ENCODE measurements at places on chromosomes 2 and 18.

- DNase-seq, result no peak
These were observed 209.2 kb downstream of the ZNF407 start for GRCh38 chr18:74806700-74807416.

DNA sequence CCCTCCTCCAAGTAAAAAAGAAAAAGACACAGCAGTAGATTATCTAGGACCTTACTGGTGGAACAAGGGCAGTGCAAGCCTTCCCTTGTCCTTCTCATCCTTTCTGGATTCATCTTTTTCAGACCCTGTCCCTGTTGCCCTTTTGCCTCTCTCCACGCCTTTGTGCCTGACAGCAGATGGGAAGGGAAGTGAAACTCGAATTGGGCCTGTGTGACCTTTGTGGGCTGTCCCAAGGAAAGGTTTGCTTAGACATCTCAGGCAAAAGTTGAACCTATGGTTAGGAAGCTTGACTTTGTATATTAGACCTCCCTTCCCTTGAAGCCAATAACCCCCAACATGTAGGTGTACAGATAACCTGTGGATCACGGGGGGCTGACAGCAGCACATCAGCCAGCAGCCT is 185.3 kb downstream of the PRKCE start:
- no peak for DNase-seq

DNA sequence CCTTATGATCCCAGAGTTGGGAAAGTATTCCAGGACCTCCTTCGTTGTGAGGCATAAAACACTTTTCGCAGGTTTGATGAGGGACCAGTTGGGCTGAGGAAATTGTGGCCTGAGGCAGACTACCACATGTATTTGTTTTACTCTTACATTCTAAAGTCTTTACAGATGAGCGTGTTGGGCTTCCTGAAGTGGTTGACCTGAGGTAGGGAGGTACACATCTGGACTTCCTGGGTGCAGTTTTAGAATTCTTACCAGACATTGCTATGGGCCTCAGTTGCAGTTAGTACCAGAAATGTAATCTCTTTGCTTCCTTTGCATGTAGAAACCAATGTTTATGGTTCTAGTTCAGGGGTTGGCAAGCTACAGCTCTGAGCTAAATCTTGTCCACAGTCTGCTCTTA is 48.7 kb downstream of the COA5 start:
- no peak for DNase-seq

DNA sequence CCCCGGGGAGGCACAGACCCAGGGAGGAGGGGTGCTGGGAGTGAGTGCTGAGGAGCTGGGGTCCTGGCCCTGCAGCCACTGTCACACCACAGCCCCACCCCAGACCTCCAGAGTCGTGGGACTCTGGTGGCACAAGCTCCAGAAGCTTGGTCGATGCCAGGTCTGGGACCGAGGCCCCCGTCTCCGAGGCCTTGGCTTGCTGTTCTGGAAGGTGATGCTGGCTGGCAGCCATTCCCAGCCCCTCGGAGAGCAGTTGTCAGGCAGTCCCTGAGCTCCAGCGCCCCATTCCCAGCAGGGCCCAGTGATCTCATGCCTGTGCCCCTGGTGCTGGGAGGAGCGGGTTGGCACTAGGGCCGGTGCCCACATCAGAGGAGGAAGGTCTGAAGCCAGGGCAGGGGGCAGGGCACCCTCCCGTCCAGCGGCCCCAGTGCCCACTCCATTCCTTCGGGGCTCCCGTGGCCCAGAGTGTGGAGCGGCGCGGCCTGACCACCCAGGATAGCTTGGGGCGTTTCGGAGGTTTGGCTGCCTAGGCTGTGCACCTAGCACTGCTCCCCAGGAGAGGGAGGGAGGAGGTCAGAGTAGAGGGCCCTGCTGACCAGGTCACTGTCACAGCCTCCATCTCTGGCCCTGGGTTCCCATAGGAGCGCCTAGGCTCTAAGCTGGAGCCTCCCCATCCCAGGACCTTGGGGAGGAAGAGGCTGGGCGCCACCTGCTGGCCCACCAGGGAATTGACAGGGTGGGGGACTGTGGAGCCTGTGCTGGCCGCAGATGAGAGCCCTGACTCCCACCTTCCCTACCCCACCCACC is 16.8 kb upstream of the ALPI start:
- peak; percentile 53 for DNase-seq

DNA sequence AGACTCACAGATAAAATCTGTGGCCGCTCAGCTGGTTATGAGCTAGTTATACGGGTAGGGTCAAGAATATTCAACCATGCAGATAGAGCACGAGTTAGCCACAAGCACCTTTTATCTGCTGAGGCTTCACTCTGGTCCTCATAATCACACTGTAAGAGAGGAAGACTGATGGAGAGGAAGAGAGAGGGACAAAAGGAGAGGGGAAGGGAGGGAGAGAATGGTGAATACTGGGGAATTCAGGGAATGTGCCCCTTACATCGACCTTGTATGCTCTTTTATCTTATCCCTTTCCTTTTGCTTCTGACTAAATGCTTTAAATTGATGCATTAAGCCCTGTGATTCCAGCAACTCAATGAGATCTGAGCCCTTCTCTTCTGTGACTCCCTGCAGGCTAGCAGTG is 333.1 kb downstream of the DSEL start:
- no peak for DNase-seq

GRCh38 chr2:101773137-101773536 is 75.6 kb downstream of the MAP4K4 start:
- no peak for DNase-seq

DNA sequence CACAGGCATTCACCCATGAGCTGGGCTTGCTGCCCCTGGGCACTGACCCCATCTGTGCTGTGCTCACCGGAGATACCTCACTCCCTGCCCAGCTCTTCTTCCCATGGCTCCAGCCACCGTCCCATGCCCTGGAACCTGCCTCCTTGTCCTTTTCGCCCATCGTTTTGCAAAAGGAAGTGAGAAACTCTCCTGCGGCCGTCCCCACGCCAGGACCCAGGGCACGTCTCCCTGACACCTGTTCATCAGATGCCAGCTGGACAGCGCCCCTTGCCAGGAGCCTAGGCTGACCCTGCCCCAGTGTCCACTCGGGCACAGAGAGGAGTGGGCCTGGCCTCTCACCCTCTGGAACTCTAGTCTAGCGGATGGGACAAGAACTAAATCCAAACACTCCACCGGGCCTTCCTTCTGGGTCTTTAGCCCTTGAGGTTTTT is 238.6 kb downstream of the SEPTIN10 start:
- DNase-seq, result no peak

DNA sequence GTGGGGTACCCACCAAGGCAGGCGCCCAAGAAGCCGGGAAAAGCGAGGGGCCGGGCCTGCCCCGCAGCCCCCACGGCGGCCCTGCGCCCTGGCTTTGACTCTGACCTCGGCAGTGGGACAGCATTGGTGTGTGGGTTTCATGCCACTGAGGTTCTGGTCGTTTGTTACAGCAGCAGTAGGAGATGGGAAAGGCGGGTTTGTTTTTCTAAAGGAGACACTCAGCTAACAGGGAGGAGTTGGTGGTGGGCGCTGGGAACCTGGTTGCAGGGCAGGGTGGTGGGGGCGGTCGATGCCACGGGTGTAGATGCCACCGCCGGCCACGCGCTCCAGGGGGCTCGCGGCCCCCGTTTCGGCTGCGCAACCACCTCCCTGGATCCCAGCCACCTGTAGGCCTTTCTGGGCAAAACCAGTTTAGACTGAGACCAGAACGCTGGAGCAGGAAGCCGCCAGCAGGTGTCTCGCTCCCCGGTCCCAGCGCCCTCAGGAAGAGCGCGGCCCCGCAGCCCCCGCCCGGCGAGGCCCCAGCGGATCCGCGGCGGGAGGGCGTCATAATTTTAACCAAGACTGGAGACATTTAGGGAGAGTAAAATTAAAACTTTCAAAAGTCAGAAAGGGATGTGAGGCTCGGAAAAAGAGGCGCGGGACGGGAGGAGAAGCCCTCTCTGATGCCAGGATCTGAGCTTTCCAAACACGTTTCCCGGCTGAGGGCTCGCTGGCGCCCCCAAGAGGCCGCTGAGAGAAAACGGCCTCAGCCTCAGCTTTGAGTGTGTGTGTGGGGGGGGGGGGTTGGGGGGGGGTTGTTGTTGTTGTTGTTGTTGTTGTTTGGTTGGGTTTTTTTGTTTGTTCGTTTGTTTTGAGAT is 17.4 kb downstream of the CIDEA start:
- peak; percentile 64 for DNase-seq

DNA sequence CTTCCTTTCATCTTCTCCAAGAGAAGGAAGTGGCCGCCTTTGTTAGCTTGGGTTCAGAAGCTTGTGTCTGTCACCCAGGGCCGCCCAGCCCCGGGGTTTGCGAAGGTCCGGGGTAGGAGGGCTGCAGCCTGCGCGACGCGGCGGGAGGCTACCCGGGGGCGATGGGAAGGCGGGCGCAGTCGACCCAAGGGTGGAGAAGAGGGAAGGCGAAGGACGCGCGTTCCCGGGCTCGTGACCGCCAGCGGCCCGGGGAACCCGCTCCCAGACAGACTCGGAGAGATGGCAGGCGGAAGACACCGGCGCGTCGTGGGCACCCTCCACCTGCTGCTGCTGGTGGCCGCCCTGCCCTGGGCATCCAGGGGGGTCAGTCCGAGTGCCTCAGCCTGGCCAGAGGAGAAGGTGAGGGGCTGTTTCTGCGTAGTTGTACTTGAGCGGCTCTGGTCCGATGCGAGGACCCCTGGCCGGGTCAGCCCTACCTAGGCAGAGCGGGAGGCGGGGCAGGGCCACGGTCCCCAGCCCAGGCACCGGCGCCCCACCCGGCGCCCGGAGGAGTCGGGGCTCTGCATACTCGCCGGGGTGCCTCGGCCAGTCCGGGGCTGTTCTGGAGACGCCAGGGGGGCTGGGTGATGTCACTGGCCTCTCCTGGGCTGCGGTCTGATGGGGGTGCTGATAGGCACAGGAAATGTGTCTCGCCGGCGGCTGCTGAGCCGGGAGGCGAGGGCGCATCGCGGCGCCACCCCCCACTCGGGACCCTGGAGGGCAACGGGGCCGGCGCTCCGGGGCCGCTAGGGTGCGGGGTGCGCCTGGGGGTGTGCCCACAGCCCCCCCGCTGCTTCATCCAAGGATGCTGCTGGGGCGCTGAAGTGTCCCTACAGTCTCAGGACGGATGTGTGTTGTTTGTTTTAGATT is at the start of gene QPCT:
QPCT (plus strand) TSS at position 178 of the 909 bp plus-strand sequence; CDS start at position 280, 102 bp downstream.
- peak; percentile 41 for DNase-seq

DNA sequence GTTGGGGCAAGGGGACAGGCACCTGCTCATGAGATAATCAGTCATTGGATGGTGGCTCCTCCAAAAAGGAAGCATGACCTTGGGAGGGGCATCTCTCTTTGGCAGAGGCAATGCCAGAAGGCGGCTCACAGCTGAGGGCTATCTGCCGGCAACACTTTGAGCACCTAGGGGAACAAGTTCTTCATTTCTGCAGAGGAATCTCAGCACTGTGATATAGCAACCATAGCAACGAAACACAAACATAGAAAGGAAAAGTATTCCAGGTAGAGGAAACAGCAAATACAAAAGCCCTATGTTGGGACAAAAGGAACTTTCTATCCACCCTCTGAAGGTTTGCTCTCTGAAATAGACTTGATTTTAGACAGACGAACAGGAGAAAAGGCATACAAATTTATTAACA is 89.1 kb upstream of the NEDD4L start:
- DNase-seq, result no peak

- no peak for DNase-seq
These were observed 30.4 kb downstream of the SERTAD2 start for GRCh38 chr2:64623242-64623850.

DNA sequence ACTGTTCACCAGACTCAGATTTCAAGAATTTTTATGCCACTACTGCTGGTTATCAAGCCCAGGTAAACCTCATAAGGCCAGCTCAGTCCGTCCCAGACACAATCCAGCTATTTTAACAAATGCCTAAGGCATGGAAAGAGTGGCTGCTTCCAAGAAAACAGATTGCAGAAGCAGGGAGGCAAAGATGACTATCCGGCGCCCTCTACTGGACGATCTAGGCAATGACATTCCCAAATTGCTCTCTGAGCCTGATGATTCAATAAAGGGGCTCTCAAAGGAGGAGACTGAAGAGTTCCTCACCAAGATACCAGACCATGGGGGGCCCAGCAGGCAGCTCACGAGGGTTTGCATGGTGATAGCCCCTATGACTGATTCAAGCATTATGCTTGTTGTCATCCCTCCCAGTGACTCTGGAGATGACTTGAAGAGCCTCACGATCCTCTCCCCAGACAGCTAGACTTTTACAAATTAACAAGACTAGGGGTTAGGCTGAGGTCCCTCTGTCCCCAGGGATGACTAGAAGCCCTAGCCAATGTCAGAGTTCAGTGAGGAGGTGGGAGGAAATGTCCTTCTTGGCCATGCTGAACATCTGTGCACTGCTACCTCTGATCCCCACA is 25.0 kb downstream of the SERPINB8 start:
- DNase-seq, result peak; percentile 28

DNA sequence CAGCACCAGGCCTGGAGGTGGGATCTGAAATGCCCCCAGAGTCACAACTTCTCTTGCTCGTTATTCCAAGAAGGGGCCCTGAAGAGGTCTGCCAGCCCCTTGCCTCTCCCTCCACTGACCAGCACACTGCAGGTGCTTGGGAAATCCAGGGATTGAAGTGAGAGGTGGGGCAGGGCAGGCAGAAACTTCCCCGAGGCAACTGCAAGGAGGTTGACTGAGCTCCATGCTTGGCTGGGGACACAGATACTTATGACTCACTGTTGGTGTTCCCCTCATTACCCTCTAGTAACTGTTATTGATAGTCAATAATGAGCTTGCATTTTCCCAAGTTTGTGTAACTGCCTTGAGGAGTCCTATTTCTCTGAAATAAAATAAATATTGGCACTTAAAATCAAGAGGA is 47.5 kb downstream of the MARCO start:
- DNase-seq, result no peak

GRCh38 chr2:237858294-237859081 is 935 bp upstream of the RAMP1 start:
- peak; percentile 33 for DNase-seq

DNA sequence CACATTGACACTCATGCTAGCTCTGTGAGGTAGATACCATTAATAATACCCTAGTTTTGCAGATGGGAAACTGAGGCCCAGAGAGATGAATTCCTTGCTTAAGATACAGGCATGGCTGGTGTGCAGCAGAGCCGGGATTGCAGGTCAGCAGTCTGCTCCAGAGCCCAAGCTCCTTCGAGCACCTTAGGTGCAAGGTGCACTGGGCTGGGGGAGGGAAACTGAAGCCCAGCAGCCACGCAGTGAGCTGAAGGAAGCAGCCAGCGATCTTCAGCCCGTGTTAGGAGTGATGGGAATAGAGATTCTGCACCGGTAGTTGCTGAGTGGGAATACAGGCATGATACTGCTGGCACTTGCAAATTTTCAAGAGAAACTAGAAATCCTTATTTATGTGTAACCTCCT is 50.6 kb downstream of the TANC1 start:
- DNase-seq, result no peak

DNA sequence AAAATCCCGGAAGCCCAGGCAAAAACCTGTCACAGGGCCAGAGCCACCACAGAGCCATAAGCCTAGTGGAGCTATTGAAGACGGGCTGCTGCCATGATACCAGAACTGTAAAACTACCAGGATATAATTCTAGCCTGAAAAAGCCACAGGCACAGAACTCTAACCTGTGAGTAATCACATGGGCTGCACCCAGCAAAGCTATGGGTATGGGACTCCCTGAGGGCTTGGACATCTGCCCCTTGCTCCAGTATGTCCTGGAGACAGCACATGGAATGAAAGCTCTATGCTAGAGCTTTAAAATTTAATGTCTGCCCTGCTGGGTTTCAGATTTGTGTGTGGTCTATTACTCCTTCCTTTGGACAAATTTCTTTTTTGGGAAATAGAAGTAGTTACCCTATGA is 2183.6 kb upstream of the CELF4 start:
- DNase-seq, result no peak

Data from stimulated activated CD4-positive, alpha-beta T cell treated with anti-CD3 and anti-CD28 coated beads, Interleukin-4, amount 100 ng/mL, for 1 hour (primary cell).